Fibroblast of the aortic adventitia (primary cell): ENCODE measurements at places on chromosomes 5 and 9. TPM values are rescaled to one million over a fixed set of nuclear protein-coding genes. Genes with fewer than 3 reads are reported as not detected.

KCNV2 gene
- not detected in 2 replicates for total RNA-seq

MEIKIN gene
- total RNA-seq = not detected in 2 replicates

RORB gene
- total RNA-seq = 1.8 and 22.0 TPM in 2 replicates

ANAPC2 gene
- 25.7 and 28.0 TPM in 2 replicates for total RNA-seq

RMRP gene
- 966 and 30,763 TPM in 2 replicates for total RNA-seq

GFI1B gene
- not detected in 2 replicates for total RNA-seq

PITX1 gene
- 1.5 TPM in 1 of 2 replicates, not detected in the other for total RNA-seq

GPBP1 gene
- 73.6 and 113 TPM in 2 replicates for total RNA-seq

CCNO gene
- total RNA-seq = 0.18 TPM in 1 of 2 replicates, not detected in the other

POU5F2 gene
- total RNA-seq = 1.2 and 3.1 TPM in 2 replicates

GMCL2 gene
- not detected in 2 replicates for total RNA-seq

SPATA31D4 gene
- total RNA-seq = not detected in 2 replicates

SNCB gene
- total RNA-seq = not detected in 2 replicates

PCDHGA10 gene
- total RNA-seq = 10.6 and 22.2 TPM in 2 replicates

PRR7 gene
- 2.2 and 8.8 TPM in 2 replicates for total RNA-seq

CNTFR gene
- 1.3 TPM in 1 of 2 replicates, not detected in the other for total RNA-seq

CDKN2B gene
- 16.0 and 35.8 TPM in 2 replicates for total RNA-seq

AMBP gene
- 0.27 TPM in 1 of 2 replicates, not detected in the other for total RNA-seq

SLC27A6 gene
- total RNA-seq = not detected in 2 replicates

GNG10 gene
- total RNA-seq = 43.6 and 144 TPM in 2 replicates

CD74 gene
- total RNA-seq = 0.41 and 1.1 TPM in 2 replicates

STXBP1 gene
- 25.5 and 40.6 TPM in 2 replicates for total RNA-seq

PCDHGA3 gene
- 1.1 and 4.4 TPM in 2 replicates for total RNA-seq

ELAVL2 gene
- total RNA-seq = 0.81 and 0.98 TPM in 2 replicates

KLF4 gene
- 16.8 and 43.9 TPM in 2 replicates for total RNA-seq

SIT1 gene
- total RNA-seq = 0.18 and 1.6 TPM in 2 replicates

GLDC gene
- total RNA-seq = 0.65 and 1.8 TPM in 2 replicates

TMEM252 gene
- not detected in 2 replicates for total RNA-seq

PAM gene
- 376 and 528 TPM in 2 replicates for total RNA-seq

ZNF658 gene
- 2.2 and 6.4 TPM in 2 replicates for total RNA-seq

SOWAHA gene
- not detected in 2 replicates for total RNA-seq

MARCOL gene
- not detected in 2 replicates for total RNA-seq
